BE2C (cell line): ENCODE measurements at places on chromosomes 5 and 9.

- no peak for DNase-seq
Measured at GRCh38 chr9:69036309-69036708, 757 bp downstream of the FXN start.

- no peak for DNase-seq
Measured at GRCh38 chr5:76225336-76225735, 142.2 kb downstream of the SV2C start.

- DNase-seq: no peak
Measured at GRCh38 chr9:121362813-121363621, 7.0 kb downstream of the STOM start.

DNA sequence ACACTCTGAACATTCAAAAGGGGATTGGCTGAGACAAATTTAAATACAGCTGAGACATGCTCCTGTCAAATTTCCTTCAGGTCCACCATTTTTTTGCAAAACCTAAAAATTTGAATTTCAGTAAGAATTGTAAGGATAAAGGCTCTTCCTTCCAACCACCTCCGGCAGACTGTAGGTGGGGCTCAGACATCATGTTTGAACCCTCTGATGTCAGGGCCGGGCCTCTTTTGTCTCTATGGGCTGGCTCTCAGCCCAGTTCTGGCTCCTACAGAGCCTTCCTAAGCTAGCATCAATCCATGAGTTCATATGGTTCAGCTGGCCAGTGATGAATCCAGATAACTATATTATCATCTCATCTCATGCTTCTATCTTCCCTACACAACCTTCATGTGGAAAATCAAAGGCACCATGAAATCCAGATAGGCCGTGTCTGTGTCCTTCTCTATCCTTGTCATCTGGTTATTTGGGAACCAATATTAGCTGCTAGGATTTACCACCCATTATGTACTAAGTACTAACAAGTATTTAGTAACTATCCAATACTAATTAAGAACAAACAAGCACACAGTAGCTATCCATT is 44.2 kb downstream of the NIPSNAP3B start:
- DNase-seq: peak; percentile 18

DNA sequence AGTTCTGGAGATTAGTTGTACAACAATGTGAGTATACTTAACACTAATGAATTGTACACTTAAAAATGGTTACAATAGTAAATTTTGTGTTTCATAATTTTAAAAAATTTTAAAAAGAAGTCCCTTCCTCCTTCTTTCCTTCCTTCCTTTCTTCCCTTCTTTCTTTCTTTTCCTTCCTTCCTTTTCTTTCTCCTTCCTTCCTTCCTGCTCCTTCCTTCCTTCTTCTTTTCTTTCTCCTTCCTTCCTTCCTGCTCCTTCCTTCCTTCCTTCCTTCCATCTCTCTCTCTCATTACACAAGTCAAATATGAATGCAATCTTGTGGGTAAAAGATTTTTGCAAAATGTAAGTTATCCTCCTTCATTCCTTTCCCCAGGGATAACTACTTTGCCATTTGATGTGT is 97.1 kb upstream of the TBCA start:
- no peak for DNase-seq

GRCh38 chr9:130931508-130932254 is 7.4 kb downstream of the FIBCD1 start:
- peak; percentile 16 for DNase-seq

GRCh38 chr9:21434202-21435014 is 5.8 kb upstream of the IFNA1 start:
- DNase-seq: peak; percentile 59

DNA sequence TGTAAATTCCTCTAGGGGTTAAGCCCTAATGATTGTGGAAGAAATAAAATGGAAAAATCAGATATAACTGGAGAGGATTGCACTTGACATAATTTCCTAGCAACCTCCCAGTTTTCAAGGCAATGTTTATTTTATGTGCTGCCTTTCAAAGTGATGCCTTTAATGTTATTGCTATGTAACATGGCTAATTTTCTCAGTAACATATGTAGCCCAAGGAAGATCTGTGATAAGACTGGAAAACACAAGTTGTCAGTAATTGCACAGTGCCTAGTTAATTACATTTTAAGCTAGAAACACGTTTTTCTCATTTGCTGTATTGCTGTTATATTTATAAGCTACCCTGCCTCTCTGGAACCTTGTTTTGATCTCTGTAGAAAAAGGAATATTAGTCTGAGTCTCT is 49.2 kb upstream of the KCNN2 start:
- no peak for DNase-seq

DNA sequence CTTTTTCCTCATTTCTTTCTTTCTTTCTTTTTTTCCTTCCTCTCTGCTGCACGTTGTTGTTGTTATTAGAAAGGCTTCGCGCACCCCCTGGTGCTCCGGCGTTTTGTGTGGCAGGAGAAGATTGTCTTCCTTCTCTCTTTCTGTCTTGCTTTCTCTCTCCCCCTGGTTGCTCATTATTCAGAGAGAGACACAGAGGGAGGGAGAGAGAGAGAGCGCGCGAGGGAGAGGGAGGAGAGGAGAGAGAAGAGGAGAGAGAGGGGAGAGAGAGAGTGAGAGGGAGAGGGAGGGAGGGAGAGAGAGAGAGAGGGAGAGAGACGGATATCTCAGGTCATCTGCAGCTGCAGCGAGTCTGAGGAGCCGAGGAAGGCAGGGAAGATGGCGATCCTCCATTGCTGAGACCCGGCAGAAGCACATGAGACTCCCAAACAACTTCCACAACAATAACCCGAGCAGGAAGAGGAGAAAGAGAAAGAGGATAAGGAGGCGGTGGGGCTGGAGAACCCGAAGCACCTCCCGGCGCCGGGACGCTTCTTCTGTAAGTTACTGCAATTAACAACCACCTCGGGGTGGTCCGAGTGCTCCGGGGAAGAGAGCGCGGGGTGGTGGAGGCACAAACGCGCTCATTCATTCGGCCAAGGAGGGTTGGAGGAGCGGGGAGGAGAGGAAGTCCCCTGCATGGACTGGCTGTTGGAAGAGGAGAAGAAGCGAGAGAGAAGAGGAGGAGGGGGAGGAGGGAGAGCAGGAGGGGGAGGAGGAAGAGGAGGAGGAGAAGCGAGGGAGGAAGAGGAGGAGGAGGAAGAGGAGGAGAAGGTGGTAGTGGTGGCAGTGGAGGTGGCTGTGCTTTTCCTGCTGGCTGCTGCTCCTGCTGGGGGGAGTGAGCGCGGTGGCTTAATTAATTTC is at the start of gene ZNF462:
TSS of gene ZNF462 (plus strand) at position 346 of the 900 bp plus-strand sequence. CDS start 60,218 bp downstream, outside the sequence.
- peak; percentile 63 for DNase-seq

- DNase-seq: no peak
Measured at GRCh38 chr5:14204011-14204670, 61.0 kb downstream of the TRIO start.

- peak; percentile 10 for DNase-seq
Measured at GRCh38 chr9:134059661-134060395, 8.0 kb downstream of the BRD3 start.

DNA sequence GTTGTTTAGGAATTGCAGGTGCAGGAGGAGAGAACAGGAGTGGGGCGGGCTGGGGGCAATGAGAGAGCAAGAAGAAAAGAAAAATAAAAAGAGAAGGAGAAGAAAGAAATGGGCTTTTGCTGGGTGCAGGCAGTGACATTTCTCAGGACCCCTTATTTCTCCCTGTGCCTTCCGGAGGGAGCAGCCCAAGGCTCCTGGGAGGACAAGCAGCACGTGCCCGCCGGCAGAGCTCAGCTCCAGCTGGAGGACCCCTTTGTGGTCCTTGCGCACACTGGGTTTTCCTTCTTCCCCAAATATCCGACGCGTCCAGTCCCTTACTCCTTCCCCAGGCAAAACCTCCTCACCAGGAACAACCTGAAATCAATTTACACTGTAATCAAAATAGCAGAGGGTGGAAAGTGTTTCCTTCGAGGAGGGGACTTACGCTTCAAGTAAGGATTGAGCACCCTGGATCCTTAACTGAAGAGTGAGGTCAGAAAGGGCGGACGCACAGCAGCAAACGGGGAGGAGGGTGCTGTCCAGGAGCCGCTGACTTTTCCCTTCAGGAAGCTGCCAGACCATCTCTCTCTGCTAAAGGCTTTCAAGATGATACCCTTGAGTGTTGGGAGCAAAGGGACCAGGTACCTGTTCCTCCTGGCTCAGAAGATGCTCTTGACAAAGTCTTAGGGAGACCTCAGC is 2.1 kb downstream of the BTNL9 start:
- no peak for DNase-seq

- peak; percentile 18 for DNase-seq
Measured at GRCh38 chr5:59799668-59800346, 93.7 kb downstream of the PDE4D start.

- DNase-seq: no peak
Measured at GRCh38 chr9:94096819-94097577, 12.7 kb downstream of the PTPDC1 start.

- peak; percentile 56 for DNase-seq
Measured at GRCh38 chr5:38551030-38552017, 5.1 kb downstream of the LIFR start.

GRCh38 chr9:121660367-121660766 is 8.9 kb downstream of the DAB2IP start:
- DNase-seq: no peak

DNA sequence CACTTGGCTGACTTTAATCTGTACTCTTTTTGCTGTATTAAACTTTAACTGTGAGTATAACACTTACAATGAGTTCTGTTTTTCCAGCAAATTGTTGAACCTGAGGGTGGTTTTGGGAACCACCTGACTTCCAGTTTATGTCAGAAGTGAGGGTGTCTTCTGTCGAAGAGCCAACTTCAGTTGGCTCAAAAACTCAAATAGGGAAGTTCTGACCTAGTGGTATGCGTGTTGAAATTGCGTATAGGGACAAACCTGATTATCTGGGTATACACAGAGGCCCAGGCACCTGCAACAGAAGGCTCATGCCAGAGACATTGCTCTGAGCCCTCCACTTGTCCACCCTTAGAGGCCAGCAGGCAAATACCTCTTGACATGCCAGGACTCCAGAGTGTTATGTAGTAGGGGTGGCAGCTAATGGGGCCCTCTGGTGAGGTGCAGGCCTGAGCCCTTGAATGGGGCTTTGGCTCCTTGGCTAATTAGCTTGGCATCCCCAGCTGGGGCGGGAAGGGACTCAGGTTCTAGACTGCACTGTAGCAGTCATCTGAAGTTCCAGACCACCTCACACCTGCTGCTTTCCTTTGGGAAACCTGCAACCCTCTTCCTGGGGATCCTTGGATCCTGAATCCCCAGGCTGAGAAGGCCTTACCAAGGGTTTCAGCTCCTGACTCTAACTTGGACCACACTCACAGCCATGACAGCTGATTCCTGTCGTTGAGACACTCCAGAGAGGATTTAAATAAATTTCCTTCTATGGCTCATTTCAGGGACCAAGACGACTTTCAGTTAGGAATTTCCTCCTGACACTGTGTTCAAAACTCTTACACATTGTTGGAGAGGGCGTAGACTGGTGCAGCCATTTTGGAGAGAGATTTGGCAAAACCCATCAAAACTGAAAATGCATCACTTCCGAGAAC is 189.6 kb downstream of the HSPA4 start:
- DNase-seq: no peak

DNA sequence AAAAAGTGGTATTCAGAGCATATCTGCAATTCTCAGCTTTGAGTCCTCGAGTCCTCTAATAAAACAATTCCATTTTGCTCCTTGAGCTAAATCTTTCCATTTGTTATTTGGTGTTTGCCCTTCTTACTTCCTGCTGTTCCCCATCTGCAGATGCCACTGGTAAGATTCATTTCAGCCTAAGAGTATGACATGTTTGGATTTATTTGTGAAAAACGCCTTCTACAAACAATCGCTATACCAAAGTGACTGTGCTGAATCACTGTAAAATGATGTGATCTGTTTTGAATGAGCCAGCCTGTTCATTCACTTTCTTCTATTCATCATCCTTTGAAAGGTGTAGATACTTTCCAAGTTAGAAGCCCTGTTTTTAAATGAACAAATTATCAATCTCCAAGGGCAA is 27.7 kb downstream of the KCTD16 start:
- DNase-seq: no peak

- DNase-seq: no peak
Measured at GRCh38 chr5:44888435-44888834, 79.7 kb downstream of the MRPS30 start.

- no peak for DNase-seq
Measured at GRCh38 chr5:175056831-175057230, 332.4 kb downstream of the MSX2 start.

DNA sequence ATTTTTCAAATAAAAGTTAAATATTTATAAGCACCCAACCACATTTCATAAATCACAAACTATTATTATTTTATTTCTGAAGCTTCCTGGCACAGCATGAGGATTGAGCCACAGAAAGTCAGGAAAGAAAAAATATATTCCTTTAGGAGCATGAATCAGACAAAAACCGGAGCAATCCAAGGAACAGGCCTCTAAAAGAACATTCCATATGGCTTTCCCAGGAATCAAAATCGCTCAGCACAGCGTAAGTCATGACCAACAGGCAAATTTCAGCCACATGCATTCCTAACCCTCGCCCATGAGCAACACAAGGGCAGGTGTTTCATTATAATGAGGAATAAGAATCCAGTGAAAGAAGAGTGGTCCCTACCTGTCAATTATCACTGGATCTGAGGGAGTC is 26.7 kb downstream of the EBF1 start:
- no peak for DNase-seq
